ENCODE measurements at places on chromosomes 12 and 14.

GRCh38 chr12:19196959-19197630 lies 67.6 kb downstream of the PLEKHA5 start:
- no peak for DNase-seq

DNA sequence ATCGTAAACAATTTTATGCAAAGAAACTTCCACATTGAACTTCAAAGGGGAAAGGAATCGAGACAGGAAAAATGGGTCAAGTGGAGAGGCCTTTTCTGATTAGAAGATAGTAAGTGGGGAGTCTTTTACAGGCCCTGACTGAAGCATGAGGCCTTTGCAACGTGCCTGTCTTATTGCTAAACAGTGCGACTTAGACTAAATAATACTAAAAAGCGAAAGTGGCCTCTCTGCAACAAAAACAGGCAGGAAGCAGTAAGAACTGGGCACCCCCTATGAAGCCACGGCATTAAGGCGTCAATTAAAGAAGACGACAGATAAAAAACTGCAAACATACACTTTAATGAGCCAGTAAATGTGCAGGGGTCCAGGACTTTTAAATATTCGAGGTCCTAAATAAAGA lies 283.4 kb upstream of the GRIP1 start:
- no peak for DNase-seq

DNA sequence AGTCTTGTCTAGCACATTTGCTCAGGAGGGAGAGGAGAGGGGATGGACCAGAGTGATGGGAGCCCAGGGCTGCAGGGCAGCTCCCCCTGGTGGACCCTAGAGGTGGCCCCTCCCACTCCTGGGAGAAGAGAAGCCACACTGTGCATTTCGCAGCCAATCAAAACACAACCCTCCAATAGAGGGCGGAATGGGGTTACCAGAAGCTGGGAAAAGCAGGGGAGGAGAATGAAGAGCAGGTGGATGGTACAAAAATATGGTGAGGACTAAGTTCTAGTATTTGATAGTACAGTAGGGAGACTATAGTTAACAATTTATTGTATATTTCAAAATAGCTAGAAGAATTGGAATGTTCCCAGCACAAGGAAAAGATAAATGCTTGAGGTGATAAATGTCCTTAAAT lies 23.6 kb downstream of the VASH1 start:
- DNase-seq, result no peak

DNA sequence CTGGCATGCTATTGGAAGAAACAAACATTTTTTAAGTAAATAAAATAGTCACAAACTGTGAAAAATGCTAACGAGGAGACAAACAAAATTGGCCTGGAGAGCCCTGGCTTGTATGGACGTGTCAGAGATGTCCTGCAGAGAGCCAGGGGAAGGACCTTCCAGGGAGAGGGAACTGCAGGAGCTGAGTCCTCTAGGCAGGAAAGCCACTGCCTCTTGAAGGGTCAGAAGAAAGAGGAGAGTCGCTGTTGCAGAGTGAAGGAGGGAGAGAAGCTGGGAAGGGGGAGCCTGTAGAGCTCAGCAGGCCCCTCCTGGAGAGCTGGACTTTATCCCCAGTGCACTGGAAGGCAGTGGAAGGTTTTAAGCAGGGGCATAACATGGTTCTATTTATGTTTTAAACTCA lies 80.3 kb upstream of the PWP1 start:
- DNase-seq, result no peak

DNA sequence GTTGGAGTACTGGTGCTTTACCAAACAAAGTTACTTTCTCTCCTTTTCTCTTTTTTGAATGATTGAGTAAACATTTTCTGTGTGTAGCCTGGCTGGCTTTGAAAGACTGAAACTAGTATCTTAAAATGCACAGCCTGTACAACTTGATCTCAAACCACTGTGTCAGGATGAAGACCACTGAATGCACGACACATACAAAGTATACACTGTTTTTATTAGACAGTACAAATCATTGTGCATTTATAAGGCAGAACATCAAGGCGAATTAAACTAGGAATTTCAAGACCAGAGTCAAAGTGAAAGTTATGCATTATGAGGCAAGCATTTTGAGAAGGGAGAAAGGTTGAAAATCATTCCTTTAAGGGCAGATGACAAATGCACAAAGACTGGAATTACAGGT lies 59.0 kb downstream of the PIWIL1 start:
- no peak for DNase-seq

DNA sequence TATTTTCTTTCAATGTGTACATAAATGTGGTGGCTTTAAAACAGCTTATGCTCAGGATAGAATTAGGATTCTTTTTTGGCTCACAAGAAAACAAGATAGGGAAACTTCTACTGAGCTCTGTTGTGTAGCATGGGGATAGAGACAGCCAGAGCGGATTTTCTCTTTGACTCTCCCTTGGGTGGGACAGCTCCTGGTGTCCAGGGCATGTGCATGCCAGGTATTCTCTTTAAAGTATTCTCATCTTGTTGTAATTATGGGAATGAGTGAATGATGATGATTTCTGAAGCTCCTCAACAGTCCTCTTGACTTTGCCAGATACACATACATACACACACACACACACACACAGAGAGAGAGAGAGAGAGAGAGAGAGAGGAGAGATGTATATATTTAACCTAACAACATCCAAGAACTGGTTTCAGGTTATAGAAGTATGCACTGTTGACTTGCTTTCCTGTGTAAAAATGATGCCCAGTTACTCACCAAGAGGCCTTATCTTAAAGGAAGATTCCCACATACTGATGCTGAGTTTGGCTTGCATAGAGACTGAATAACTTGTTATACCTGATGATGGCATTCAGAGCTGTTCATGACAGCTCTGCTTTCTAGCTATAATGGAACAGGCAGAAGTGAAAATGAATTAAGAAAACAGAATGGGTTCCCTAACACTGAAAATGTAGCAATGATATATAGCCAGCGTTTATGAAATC lies 387.5 kb downstream of the EGLN3 start:
- no peak for DNase-seq

DNA sequence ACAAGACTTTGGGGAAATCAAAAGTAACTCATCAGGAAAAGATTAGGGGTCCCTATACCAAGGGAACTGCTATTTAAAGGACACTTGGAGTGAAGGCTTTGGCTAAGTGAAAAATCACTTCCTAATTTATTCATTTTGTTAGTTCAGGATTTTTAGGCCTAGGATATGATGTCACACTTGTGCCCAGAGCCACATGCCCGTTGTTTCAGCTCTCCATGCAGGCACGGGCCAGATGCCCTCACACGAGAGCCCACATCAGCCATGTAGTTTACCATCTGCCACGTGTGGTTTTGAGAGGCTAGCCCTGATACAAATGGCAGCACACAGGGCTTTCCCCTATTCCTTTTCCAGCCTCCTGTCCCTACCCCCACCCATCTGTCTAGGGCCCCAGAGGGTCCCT lies 11.9 kb upstream of the LRP1-AS start:
- DNase-seq, result no peak

- no peak for DNase-seq
Observed at GRCh38 chr14:78143489-78144145, 26.6 kb upstream of the NRXN3 start.

- no peak for DNase-seq
Observed at GRCh38 chr12:123748161-123748560, 13.9 kb upstream of the DNAH10 start.

DNA sequence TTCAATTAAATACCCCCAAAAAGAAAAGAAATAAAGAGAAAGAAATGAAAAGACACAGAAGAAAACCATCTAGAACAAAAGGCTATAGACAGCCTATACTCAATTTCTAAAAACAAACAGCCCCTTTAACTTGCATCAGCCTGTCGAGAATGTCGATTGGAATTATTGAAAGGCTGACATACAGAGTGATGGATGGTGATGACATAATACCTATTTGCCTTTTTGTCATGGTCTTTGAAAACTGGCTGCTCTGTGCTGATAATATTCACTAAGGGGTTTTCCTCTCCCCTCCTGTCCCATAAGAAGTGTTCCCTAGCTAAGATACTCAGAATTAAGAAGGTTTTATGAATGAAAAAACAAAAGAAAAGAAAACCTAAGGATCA lies 393.7 kb downstream of the SOX5 start:
- no peak for DNase-seq

Data from GF-D8 (cell line).